ENCODE measurements at places on chromosomes 13 and 19.

- no peak for DNase-seq
Observed at GRCh38 chr13:78659732-78660494, 958 bp upstream of the OBI1 start.

DNA sequence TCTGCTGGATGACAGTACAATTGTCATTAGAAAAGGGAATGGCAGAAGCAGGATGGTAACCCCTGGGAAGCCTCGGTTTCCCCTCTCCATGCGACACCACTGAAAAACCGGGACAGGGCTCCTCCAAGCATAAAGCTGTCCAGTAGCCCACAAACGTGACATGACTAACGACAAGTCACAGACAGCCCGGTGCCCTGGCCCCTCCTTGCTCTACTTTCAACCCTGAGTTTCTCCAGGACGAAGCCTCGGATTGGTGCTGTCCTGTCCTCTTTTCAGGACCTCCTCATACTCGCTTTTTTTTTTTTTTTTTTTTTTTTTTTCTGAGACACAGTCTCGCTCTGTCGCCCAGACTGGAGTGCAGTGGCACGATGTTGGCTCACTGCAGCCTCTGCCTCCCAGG lies 16.3 kb downstream of the DPP9 start:
- DNase-seq: no peak

DNA sequence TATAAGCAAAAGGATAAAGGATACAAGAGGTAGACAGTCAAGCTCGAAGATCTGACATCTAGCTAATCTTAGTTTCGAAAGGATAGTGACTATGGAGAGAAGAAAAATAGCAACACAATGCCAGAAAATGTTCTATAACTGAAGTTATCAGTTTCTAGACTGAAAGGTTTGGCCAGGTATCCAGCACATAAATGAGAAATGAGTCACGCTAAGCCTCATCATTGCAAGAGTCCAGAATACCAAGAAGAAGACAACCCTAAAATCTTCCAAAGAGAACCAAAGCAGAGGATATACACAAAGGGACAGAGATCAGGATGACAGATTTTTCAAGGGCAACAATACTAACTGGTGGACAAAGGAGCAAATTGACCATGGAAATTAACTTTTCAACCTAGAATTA lies 237.0 kb downstream of the POSTN start:
- DNase-seq: no peak

DNA sequence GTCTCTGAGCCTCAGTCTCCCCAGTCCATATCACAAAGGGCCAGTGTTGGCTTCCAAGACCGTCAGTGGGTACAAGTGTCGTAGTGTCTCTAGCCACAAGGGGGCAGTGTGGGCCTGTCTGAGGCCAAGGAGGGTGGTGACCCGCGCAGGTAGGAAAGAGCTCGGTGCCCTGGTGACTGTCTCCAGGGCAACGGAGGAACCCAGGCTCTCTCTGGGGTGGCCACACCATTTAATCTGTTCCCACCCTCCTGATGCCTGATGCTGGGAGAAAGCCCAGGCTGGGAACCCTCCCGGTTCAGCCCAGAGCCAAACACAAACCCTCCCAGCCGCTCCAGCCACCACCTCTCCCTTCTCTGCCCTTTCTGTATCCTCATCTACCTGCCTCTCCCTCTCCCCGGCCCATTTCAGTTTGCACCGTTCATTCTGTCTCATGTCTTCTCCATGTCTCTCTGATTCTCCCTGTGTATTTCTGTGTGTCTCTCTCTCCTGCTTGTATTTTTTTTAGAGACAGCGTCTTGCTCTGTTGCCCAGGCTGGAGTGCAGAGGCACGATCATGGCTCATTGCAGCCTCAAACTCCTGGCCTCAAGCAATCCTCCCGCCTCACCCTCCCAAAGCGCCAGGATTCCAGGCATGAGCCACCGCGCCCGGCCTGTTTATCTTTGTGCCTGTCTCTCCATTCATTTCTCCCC lies 17.5 kb upstream of the MEIS3 start:
- peak; percentile 71 for DNase-seq

DNA sequence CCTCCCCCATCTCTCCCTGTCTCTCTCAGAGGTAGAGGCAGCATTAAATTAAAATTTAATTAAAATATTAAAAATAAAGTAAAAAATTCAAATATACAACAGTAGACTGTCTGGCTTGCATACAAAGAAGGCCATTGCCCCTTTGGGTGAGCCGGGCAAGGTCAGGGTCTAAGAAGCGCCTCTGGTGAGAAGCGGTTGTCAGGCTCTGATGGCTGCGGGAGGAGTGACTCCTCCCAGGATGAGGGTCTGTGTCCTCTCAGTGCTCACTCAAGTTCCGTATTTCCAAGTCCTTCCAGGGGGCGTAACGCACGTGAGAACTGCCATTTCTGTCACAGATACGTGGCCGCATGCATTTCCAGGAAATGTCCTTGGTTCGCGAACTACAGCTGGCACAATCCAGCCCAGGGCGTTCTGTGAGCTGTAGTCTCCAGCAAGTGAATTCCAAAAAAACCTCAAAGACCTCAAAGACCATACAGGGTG lies 737 bp upstream of the ZNF181 start:
- DNase-seq: no peak

DNA sequence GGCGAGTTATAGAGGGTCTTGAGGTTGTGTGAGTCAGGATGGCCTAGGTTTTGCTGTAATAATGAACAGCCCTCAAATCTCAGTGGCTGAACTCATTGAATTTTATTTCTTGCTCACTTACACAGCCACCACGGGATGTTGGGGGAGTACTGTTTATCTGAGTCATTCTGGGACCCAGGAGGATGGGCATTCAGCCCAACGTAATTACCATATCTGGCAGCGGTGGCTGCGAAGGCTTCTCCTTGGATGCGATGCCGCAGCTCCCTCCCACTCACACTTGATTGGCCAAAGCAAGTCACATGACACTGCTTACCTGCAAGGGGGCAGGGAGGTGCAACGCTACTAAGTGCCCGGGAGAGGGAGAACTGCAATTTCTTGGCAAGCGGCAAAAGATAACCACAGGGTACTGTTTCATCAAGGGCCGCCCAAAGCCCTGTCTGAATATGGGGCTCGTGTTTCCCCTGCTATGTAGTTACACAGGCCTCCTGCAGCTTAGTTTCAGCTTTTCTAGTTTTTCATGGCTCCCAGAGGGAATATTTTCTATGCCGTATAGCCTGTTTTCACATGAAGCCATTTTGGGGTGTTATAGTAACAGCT lies 19.9 kb downstream of the ZSWIM9 start:
- peak; percentile 22 for DNase-seq

DNA sequence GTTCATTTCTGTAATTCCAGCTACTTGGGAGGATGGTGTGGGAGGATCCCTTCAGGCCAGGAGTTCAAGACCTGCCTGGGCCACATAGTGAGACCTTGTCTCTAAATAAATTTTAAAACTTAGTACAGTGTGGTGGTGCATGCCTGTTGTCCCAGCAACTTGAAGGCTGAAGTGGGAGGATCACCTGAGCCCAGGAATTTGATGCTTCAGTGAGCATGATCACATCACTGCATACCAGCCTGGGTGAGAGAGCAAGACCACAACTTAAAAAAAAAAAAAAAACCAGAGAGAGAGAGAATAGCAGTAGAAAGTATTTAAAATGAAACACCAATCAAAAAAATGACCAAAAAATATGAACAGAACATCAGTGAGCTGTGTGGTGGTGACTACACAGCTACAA lies 7.1 kb upstream of the ZNF823 start:
- DNase-seq: no peak

GRCh38 chr13:76632401-76633044 lies 253.7 kb downstream of the KCTD12 start:
- no peak for DNase-seq

- DNase-seq: no peak
Observed at GRCh38 chr13:21106089-21106488, 44.7 kb upstream of the LATS2 start.

- no peak for DNase-seq
Observed at GRCh38 chr13:66532146-66532545, 698.0 kb downstream of the PCDH9 start.

GRCh38 chr19:35348911-35349611 lies 1.4 kb downstream of the FFAR1 start:
- DNase-seq: no peak

- DNase-seq: no peak
Observed at GRCh38 chr13:52644108-52644507, 1.9 kb downstream of the HNRNPA1L2 start.

Measured in activated T-helper 1 cell treated with anti-CD3 and anti-CD28 coated beads, Interleukin-2, amount 50 U/mL, for 16 hours (primary cell).